ENCODE measurements at places on chromosomes 7 and 10. TPM values are rescaled to one million over a fixed set of nuclear protein-coding genes. Genes with fewer than 3 reads are reported as not detected.

SPDYE16 gene
- not detected for total RNA-seq

DNA sequence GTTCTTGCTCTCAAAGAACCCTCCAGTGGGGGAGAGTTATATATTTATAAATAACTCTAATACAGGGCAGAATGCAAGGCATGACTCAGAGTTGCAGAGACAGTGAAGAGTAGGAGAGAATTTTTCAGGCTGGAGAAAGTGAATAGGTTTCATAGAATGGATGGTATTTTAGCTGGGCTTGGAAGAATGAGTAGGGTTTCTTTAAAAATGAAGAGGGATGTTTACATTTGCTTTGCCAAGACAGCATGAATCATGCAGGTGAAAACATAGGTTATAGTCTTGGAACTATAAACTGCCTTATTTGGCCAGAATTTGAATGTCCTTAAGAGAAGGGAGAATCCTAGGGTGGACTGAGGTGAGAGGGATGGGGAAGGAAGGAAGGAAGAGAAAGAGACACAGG, 124.8 kb downstream of the CPED1 start:
- DNase-seq: no peak

PRKAR2B gene
- total RNA-seq: 6.2 TPM

- no peak for DNase-seq
Measured at GRCh38 chr7:150335108-150335773, 6.2 kb downstream of the RARRES2 start.

GRCh38 chr7:127107601-127108007, 145.1 kb downstream of the GRM8 start:
- DNase-seq: peak; percentile 19

GATA3 gene
- 1.1 TPM for total RNA-seq

- DNase-seq: no peak
Measured at GRCh38 chr10:43605850-43606322, 352 bp upstream of the ZNF485 start.

DNA sequence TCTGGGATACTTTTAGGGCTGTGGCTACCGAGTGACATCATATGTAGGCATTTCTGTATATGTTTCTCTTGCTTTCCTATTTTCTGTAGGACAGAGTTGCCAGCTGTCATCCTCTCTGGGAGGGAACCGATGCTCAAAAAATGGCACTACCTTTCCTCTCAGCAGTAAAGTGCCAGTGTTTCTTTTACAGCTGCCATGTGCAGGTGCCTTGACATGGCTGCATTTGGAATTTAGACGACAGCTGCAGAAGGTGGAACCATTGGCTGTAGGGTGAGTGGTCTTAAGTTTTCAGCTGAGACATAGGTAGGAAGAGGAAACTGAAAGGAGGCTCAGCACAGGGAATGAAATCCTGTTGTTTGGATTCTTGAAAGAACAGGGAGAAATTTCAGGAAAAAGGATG, 20.2 kb upstream of the RPA3 start:
- no peak for DNase-seq

DNA sequence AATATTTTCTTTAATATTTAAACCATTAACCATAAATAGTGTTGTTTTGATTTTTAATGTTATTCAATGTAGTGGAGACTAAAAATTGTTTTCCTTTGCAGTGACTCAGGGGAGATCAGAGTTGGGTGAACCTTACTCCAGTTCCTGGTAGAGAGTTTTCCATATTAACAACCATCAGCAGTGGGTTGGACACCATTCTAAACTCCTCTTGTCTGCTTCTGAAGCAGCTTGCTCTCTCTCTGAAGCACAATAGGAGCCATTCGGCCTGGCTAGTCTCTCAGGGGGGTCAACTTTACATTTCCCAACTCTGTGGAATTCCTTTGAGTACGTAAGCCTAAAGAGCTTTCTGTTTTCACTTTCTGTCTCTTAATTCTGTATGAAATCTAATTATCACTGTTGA, 9.4 kb upstream of the NRG3 start:
- DNase-seq: no peak

DNA sequence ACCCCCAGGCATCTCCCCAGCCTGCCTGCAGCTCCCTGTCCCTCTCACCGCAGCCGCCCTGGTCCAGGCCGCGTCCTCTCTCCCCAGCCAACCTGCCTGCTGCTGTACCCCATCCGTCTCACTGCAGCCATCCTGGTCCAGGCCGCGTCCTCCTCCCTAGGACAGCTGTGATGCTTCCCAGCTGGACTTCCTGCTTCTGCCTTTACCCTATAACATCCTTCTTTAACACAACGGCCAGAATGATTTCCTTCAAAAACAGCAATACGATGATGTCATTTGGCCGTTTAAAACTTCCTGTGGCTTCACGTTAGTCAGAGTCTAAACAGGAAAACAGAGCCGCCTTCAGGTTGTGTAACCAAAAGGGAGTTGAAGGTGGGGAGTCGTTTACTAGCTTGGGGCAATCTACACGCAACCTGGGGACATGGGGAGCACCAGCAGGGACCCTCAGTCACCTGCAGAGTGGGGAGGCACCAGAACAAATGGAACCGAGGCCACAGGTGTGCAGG, 32.2 kb upstream of the ZFAND2A start:
- no peak for DNase-seq

- DNase-seq: no peak
Measured at GRCh38 chr7:7173956-7174632, 8.2 kb upstream of the C1GALT1 start.

DNA sequence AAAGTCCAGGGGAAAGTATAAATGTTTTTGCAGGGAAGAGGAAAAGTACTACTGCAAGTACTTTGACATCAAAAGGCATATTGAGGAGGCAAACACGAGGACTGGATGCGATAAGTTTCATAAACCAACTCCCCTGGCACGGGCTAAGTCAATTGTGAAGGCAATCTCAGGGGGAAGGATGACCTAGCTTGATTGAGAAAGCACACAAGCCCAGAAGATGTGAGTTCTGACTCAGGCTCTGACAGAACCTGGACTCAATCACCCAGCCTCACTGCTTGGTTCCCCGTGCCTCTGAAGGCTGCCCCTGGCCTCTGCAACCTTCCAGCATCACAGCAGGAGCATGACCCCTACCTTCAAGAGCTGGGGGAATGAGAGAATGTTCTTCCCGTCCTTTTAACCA, 93.2 kb upstream of the ZNF438 start:
- DNase-seq: no peak

- no peak for DNase-seq
Measured at GRCh38 chr7:28018020-28018419, 162.6 kb downstream of the JAZF1 start.

ALOX5 gene
- total RNA-seq: 28.2 TPM

- DNase-seq: no peak
Measured at GRCh38 chr7:19617901-19618300, 90.9 kb downstream of the POLR1F start.

DNA sequence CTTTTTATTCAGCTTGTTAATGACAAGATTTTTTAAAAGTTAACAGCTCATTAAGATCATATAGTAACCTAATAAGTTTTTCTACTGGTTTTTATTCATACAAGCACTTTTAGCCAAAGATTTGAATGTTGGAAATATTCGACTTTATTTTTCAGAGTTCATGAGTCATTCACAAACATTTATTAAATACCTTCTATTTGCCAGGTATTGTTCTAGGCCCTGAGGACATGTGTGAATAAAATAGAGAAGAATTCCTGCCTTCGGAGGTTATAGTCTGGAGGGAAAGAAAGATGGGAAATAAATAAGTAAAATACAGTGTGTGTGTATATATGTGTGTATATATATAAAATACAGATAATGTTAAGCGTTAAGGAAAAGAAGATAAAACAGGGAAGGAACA, 31.5 kb downstream of the BTAF1 start:
- no peak for DNase-seq

DNA sequence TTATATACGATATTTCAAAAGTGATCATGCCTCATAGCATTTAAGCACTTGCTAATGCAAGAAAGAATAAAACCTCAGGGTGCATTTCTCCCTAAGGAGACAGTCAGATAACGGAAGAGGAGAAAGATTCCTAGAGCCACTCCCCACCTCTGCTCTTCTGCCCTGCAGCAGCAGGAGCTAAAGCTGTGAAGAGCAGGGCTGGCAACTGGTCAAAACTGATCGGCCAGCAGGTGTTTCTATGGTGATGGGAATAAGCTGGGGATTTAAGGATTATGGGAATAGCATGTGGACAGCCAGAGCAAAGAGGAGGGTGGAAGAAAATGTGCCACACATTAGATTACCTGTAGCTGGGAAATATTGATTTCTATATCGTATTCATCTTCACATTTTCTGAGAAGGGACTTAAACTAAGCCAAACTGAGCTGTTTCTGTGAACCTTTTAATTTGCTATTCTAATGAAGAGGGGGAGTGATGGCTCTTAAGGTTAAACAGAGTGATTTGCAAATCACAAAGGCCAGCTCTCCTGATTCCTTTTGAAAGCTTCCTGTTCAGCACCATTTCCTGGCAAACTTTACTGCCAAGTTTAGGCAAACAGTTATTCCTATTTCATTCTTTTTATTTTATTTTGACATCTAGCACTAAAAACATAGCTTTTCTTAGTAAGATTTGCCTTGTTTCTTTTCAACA, 268.9 kb upstream of the PFKP start:
- DNase-seq: no peak

DNA sequence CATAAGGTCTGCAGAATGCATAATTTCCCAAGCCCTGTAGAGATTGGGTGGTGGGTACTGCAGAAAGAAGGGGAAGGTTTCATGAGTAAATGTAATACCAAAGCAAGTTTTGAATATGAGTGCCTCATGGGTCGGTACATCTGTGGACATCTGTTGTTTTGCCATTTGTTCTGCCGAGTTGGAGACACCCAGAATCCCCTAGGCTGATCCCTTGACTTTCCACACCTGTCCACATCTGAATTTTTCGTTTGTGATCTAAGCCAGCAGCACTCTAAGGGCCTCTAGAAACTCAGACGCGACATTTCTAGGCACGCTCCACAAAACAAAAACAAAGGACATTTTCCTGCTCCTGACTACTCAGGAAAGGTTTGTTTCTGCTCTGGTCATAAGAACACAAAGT, 11.7 kb upstream of the SLF2 start:
- DNase-seq: peak; percentile 24

GRCh38 chr10:17851611-17852010, 42.5 kb downstream of the MRC1 start:
- peak; percentile 22 for DNase-seq

DNA sequence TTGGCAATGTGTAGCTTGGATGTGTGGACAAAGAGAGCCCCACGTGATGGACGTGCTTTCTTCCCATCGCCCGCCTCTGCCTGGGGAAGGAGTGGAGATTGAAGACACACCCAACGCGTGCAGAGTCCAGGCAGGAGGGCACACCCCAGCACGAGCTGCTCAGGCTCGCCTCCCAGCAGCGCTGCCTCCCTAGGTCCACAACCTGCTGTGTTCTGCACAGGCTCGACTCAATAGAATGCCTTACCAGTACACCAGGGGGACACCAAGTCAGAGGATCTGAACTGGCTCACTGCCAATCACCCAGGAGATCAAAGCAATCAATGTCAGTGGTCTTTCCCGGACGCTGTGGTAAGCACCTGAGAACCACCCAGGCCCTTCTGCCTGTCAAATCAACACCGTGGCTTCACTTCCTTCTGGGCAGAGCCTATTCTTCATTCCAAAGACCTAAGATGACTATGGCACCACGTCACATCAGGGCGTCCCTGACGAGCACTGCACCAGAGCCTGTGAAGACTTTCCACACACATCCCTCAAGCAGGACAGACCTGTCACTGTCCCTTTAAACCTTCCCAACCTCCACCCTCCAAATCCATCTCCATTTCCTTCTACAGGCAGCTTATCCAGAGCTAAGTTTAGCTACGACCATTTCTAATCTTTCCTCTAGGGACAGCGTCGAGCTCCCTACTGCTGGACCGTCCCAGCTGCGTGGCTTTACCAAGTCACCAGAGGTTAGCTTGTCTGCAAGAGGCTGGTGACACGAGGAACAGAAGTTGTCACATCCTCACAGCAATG, 72.3 kb downstream of the AMZ1 start:
- DNase-seq: no peak

DNA sequence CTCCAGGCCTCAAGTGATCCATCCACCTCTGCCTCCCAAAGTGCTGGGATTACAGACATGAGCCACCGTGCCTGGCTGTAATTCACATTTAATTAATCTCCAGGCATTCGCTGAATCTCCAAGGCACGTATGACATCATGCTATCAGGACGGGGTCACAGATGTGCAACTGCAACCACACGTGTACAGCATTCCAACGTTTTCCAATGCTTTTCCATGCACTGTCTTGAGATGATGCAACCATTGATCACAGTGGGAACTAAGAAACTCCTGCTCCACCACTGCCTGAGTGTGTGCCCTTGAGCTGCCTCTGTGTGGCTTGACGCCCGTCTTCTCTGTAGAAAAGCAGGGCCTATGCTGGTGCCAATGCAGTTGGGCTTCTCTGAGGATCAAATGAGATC, 119.8 kb upstream of the LYZL2 start:
- no peak for DNase-seq

ZNF503 gene
- 11.0 TPM for total RNA-seq

DNA sequence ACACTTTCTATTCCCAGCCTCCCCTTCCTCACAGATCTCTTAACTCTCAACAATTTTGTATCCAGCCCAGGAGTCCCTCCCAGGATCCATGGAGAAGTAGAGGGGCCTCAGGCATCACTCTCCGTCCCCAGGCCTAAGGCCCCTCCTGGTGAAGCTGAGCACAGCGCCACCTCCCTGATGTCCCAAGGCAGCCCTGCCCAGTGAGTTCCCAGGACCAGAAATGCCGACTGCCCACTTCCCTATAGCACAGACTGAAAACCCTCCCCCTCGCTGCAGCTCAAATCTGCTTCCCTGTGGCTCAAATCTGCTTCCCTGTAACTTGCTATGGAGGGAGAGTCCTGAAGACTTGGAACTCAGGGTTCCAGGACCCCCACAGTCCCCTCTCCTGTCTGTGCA, 35.6 kb downstream of the YKT6 start:
- no peak for DNase-seq

H2BK1 gene
- total RNA-seq: not detected

LZTS2 gene
- 107 TPM for total RNA-seq

LAMB4 gene
- 0.15 TPM for total RNA-seq

DNA sequence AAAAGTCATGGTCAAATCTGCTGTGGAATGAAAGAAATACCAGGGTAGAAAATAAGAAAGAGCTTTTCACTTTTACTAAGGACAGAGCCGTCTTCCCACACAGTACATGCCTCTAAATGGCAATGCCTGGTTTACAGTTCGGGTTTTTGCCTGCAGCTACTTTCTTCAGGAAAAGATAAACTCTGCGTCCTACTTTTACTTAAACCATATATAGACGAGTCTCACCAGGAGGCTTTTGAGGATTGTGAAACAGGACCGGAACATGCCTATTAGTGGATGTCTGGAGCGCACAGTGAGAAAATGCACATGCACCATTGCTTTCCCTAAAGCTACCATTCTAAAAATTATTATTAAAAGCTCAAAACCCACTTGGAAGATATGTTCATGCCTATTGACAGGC, 70.5 kb downstream of the KLF6 start:
- DNase-seq: no peak
